ENCODE measurements at places on chromosomes 5 and 9.

DNA sequence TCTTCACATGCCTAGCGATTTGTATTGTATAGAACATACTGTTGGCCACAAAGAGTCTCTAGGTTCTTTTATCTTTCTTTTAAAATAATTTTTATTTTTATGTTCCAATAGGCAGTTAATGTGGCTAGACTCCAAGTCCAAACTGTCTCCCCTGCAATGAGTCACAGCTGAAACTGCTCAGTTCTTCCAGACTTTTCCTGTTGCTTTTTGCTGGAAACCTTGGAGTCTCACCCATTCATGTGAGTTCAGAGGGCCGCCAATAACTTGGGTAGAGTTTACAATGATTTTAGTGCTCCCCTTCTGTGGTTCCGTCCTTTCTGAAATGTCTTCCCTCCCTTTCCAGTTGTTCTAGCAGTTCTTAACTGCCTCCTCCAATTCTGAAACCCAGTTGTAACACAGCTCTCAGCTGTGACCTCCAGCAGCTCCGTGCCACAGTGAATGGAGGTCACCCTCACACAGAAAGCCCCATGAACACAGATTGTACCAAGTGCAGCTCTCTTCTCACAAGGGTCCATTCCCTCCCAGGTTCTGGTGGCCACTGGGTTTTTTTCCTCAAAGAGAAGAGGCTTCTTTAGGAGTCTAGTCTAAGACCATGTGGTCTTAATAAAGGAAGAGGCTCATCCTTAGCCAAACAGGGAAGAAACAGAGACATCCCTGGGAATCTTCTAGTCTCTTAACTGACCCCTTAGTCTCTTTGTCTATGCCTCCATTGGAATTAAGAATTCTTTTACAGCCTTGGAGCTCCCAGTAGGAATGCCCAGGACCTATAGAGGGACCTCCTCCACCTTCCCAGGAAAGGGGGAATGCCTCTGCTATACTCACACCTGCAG, 198.5 kb downstream of the SPOCK1 start:
- DNase-seq: no peak

DNA sequence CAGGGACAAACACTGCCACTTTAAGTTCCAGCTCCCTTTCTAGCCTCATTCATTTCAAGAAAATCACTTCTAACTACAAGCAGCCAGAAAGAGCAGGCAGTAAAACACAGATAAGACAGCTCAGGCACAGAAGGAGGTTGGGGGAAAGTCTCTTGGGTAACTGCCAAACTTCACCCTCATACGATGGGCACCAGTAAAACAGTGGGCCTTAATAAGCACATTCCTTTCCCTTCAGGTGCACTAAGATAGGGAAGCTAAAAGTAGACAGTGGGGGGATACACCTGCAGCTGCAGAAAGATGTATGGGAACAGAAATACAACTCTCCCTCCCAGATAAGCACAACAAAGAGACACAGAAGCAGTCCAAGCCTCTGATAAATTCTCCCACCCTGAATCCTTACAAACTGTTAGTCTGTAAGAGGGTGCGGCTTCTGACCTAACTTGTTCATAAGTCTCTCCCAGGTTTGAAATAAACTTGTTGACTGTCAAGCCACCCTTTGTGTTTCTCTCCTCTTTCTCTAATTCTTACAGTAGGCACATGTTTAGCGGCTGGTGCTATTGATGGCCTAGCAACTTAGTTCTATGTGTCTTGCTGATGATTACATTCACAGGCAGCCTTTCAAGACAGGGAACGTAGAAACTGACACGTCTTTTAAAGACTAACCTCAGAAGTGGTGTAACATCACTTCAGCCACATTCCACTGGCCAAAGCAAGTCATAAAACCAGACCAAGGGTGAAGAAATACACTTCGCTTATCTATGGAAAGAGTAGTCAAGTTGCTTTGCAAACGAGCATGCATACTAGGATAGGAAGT, 6.8 kb upstream of the CKS2 start:
- DNase-seq: no peak

DNA sequence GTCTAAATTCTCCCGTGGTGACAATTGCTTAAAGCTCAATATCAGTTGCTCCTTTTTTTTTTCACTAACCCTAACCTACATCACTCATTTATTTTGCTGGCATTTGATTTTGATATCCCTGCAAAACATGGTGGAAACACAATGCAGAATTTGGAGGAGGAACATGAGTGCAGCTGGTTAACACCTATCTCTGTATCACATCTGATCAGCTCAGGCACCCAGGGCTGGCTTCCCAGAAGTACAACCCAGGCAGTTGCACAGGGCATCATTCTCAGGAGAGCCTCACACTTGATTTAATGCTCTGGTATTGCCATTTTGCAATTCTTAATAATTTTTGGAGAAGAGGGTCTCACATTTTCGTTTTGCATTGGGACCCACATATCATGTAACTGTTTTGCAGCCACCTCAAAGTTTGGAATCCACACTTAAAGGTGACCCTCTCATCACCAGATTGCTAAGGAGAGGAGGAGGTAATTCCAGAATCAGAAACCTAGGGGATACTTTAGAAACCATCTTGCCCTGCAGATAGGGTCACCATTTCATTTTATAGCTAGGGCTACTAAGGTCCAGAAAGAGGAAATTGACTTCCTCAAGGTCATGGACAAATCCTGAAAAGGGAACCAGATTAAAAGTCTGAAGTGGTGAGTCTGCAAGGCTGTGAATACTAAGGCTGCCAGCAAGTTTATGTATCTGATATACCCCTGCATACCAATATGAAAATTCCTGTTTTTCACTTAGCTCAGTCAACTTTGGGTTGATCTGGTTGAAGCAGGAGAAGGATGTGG, 19.3 kb upstream of the ADAM19 start:
- no peak for DNase-seq

DNA sequence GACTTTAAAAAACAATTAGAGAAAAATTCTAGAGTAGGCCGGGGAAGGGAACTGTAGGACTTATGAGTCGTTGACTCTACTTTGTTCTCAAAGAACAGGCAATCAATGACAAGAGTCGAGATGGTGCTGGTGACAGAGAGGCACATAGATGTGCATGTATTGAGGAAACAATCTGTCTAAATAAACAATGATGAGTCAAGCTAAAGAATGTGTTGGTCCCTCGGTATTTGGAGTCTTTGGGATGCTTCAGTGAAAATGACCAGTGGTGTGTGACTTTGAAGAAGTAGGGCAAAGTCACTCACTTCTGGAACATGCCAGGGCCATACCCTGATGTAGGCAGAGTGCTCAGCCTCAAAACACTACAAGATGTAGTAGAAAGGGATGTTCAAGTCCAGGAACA, 288.1 kb upstream of the PANK3 start:
- no peak for DNase-seq
